ENCODE measurements at places on chromosomes 16 and 17. TPM values are rescaled to one million over a fixed set of nuclear protein-coding genes. Genes with fewer than 3 reads are reported as not detected.

Gene KRTAP2-2
- not detected for total RNA-seq

Gene LRRC46
- total RNA-seq, result 0.46 TPM

Gene KRT13
- not detected for total RNA-seq

Gene TMEM88
- total RNA-seq, result 3.5 TPM

Gene KRTAP2-3
- not detected for total RNA-seq

Gene CHAD
- total RNA-seq, result not detected

Gene HOXB4
- total RNA-seq, result 1.1 TPM

Gene PRSS53
- total RNA-seq, result 4.0 TPM

DNA sequence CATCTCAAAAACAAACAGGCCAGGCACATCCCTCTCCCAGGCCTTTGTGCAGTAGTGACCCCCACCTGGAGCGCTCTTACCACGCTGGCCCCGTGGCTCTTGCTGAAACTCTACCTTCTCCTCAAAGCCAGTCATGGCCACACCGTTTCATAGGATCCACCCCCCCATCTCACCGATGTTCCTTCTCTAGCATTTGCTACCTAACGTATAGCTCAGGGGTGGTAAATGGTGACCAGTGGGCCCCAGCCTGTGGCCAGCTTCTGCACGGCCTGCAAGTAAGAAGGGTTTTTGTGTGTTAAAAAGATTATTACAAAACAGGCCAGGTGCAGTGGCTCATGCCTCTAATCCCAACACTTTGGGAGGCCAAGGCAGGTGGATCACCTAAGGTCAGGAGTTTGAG lies 43.8 kb downstream of the RMI2 start:
- no peak for DNase-seq

DNA sequence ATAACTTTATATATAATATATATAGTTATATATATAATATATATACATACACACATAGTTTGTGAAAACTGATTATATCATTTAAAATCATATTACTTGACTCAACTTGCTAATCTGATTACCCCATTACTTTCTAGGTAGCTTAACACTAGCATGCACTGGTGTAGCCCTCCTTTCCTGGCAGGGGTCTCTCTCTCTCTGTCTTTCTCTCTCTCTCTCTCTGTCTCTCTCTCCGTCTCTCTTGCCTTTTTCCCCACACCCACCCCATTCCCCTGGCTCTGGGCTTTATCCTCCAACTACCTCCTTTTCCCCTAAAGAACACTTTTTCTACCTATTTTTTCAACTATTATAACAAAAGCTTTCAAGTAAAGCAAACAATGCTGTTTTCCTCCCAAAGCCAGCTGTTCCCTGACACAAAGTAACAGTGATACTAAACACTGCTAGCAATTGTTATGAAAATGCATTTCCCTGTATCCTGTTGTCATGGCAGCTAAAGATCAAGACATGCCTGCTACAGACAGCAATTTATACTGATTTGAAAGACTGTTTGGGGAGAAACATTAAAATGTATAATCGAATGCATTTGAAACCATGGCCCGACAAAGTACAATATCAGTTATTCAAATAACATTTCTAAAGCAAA lies 89.4 kb downstream of the CHD9NB start:
- no peak for DNase-seq

DNA sequence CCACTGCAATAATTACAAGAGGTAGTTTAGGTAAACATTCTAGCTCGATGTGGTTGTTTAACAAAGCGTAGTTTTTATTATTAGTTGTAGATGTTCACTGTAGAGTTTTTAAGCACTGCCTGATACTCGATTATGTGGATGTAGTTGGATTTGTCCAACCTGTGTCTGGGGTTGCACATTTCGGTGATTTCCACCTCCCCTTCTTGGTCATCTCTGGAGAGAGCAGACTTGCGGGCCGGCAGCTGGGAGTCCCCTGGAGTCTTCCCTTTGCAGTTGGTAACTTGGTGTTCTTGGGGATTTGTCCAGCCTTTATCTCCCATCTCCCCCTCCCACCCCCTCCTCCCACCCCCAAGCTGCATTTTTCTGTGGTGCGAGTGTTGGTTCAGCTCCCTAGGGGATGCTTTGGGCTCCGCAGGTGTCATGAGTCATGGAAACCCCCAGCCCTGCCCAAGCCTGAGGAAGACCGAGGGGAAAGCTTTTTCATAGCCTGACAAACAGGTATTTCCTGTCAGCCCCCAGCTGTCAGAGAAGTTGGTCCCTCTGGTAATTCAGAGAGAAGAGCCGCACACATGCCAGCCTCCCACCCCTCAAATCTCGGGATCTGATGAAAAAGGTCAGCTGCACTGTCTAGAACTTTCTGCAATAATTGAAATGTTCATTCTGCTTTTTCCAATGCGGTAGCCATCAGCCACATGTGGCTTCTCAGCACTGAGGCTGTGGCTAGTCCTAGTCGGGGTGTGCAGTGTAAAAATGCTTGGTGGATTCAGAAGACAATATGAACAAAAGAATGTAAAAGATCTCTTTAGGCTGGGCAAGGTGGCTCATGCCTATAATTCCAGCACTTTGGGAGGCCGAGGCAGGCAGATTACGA lies 50.3 kb downstream of the KSR1 start:
- no peak for DNase-seq

DNA sequence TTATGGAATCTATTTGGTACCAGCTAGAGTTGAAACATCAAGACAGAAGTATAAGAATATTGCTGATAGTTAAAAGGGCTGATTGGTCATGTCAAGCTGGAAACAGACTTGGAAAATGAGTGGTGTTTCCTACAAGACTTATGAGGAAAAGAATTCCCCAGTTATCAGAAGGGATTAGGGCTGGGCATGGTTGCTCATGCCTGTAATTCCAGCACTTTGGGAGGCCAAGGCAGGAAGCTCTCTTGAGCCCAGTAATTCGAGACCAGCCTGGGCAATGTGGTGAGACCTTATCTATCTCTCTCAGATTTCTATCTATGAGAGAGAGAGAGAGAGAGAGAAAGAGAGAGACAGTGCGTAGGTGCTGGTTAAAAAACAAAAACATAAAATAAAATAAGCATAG lies 139.5 kb upstream of the PMFBP1 start:
- no peak for DNase-seq

DNA sequence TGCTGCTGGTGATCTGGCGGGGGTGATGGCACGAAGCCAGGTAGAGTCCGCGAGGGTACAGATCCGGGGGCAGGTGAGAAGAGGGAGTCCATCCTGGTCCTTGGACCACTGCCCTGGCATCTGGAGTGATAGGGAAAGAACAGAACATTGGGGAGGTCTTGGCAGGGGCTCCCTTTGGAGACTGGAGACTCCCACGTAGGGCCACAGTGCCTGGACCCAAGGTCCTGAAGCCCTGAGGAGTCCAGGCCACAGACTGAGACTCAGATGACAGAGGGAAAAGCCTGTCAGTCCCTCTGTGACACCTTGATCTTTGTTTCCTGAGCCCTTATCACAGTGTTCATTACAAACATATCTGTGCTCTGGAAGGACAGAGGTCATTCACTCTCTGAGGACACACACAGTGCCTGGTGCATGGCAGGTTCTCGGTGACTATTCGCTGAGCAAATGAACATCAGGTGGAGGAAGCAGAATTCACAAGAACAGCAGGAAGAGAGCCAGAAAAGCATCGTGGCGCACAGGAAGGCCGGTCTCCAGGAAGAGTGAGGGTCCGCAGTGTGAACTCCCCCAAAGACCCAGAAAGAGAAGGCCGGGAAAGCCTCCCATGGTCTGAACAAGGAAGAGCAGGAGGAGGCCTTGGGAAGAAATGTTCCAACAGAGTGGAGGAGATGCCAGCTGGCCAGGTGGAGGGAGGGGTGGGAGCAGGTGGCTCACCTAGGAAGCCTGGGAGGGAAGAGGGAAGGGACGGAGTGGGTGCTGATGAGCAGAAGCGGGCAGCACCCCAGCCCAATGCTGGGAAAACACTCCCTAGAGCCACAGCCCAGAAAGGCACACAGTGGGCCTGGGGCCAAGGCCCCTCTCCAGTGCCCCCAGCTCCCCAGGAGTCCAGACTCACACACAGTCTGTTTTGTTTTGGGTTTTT lies 20.5 kb downstream of the PEMT start:
- no peak for DNase-seq

DNA sequence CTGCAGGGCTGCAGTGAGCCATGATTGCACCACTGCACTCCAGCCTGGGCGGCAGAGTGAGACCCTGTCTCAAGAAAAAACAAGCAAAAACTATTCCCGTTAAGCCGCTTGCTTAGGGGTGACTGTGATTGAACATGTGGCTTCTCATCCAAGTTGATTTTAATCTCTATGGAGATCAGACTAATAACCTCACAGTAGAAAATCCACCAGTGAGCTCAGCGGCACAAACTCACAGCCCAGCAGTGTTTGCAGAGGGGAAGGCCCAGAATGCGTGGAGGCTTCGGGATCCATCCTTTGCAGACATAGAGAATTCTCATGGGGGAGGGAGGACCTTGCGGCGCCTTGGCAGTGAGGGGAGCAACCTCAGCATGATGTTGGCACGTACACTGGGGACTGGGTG lies 7.4 kb downstream of the BANP start:
- no peak for DNase-seq

- peak; percentile 28 for DNase-seq
These were observed 5.8 kb downstream of the TMEM92 start for GRCh38 chr17:50280068-50280467.

GRCh38 chr17:9844153-9844552 lies 18.4 kb downstream of the GLP2R start:
- no peak for DNase-seq

DNA sequence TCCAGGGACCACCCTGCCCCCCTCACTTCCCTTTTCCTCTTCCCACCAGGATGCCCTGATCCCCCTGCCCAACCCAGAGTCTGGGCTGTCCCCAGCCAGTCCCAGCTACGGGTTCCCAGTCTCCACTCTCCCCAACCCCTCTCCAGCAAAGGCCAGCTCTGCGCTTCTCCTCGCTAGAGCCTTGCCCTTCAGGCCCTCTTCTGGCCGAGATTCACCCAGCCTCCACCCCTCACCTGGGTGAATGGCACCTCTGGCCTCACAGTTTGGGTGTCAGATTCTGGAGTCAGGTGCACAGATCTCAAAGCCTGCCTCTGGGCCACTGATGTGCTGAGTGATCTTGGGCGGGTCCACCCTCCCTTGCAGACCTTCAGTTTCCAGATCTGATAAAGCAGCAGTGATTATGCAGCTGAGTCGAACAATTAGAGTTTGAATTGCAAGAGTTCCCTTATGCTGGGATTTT lies 185.6 kb upstream of the TNRC6C start:
- no peak for DNase-seq

- DNase-seq, result no peak
These were observed 115.1 kb upstream of the PMFBP1 start for GRCh38 chr16:72286936-72287620.

DNA sequence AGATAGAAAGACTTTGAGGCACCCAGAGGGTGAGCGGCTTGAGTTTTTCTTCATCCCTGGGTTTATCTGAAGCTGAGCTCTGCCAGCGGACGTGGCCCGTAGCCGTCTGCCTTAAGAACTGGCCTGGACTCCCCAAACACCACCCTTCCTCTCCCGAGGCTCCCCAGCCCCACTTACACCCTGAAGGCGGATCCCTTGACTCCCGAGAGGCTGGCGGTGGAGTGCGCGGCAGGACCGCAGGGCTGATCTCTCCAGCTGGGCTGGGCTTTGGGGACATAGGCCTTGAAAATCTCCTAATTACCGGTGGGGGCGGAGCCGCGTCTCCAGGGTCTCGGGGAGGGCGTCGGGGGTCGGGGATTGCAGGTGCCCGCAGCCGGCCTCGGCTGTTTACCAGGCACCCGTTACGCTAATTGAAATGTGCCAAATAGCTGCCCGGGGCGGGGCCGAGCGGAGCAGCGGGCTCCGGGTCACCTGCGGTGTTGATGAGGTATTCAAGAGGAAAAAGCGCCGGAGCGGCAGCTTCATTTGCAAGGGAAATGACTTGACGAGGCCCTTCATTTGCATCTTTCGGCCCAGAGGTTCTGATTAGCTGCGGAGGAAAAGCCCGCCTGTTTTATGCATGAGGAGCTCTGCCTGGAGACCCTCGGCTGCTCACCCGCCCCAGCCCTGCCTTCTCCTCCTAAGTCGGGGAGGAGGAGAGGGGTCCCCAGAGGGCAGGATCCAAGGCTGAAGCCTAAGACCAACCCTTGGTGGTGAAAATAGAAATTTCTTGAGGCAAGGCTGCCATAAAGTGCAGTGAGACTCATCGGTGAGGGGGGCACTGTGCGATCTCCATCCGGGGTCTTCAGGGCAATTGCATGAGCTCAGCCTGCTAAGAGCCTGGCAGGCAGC lies 100.7 kb downstream of the MGAT5B start:
- DNase-seq, result peak; percentile 75

DNA sequence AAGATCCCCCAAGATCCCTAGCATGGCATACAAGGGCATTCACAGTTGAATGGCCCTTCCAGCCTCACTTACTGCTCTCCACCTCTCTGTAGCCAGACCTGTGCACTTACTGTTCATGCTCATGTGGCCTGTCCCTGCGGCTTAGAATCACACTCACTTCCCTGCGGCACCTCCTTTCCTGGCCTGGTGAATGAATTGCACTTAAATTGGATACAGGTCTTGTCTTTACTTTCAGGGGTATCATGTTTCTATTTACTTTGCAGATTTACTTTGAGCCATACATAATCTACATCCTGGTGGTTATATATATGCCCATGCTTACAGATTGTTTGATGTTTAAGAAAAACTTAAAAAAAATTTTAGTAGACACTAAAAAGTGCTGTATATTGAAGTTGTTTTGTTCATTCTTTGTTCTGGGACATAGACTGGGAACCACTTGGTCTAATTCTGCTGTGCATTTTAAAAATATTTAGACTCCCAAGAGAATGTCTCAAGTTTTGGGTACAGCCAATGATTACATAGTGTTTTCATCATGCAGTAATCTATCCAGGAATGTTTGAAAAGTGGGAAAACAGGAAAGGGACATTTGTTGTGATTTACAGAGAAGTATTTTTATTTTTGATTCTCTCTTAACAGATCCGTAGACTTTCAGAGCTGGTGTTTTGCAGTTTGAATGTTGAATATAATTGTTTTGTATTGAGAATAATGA lies 63.9 kb downstream of the NUP88 start:
- DNase-seq, result no peak

- no peak for DNase-seq
These were observed 79.1 kb downstream of the GPR139 start for GRCh38 chr16:19994466-19995170.

- no peak for DNase-seq
These were observed 30.6 kb upstream of the CBFA2T3 start for GRCh38 chr16:89007371-89008249.

DNA sequence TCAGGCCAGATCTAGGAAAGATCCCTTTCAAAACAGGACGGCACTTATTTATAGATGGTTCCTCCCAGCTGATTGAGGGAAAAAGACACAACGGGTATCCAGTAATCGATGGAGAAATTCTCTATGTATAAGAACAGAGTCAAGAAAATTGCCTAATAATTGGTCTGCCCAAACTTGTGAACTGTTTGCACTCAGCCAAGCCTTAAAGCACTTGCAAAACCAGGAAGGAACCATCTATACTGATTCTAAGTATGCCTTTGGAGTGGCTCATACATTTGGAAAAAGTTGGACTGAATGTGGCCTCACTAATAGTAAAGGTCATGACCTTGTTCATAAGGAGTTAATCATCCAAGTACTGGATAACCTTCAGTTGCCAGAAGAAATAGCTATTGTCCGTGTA lies 5.9 kb downstream of the HPR start:
- DNase-seq, result no peak

GRCh38 chr16:59973966-59974365 lies 1239.8 kb upstream of the GOT2 start:
- no peak for DNase-seq

Data from activated CD4-positive, alpha-beta T cell treated with anti-CD3 and anti-CD28 coated beads for 36 hours (primary cell).